ENCODE measurements at places on chromosomes 1 and 21.

GRCh38 chr1:25800703-25801377 lies 847 bp downstream of the SELENON start:
- DNase-seq = no peak

GRCh38 chr1:4179914-4180735 lies 280.1 kb upstream of the C1orf174 start:
- no peak for DNase-seq

- no peak for DNase-seq
These were observed 27.8 kb upstream of the RNF187 start for GRCh38 chr1:228459091-228459993.

DNA sequence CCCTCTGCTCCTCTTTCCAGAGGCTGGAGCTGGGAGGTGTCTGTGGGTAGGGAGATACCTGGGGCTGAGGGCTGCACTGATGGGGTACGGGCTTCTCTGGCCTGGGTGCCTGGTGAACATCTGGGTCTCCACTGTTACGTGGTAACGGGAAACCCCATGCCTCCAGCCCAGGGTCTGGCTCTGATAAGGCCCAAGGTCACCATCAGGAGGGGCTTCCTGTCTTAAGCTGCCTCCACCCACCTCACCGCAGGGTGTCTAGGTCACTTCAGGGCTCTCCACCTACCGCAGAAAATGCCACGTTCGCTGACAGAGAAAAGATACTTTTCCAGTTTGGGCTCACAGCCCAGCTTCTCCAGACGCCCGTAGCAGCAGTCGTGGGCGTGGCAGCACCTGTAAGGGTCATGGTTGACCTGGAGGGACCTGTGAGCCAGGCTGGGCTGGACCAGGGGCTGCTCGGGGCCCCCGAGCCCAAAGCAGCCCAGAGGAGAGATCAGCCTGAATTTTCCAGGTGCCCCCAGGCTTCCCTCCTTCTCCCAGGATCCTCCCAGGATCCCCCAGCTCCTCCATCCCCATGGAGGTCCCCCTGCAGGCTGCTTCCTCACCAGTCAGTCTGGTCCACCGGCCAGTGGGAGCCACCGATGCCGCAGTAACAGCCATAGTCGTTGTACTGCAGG lies 1.3 kb downstream of the PLA2G2E start:
- DNase-seq = no peak

GRCh38 chr21:46608672-46609111 lies 3.8 kb upstream of the S100B start:
- no peak for DNase-seq

- no peak for DNase-seq
These were observed 310.0 kb downstream of the HMCN1 start for GRCh38 chr1:186044079-186044685.

DNA sequence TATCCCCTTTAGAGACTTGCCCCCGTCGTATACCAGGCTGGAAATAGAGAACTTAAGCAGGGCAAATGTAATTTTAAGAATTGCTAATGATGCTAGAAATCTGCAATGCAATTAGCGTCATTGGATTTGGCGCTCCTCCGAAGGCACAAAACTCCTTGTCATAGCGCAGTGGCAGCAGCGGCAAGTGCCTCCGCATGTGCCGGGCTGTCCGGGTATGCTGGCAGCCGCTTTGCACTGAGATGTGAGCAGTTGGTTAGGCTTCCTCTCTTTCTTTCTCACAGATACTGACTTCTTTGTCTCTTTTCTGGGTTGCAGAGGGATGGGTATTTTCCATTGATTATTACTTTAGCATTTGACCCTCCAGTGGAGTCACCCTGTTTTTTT lies 193.4 kb upstream of the LMO4 start:
- no peak for DNase-seq

DNA sequence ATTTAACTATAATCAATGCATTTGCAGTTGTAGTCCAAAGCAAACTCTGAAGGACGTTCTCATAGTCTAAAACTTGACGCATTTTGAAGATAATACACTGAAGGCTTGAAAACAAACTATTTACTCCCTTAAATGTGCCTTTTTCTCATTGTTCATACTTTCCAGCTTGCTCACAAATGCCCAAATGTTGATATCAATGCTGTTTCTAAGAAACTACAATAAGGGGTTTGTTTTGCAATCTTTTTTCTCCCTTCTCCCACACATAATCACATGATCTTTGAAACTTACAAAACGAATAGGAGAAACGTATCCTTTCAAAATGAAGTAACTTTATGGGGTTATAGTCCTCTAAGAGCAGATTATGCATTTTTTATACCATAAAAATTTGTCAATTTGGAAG lies 508.7 kb downstream of the DPYD start:
- DNase-seq = no peak

- no peak for DNase-seq
These were observed 123.2 kb upstream of the TNFSF4 start for GRCh38 chr1:173330149-173330951.

GRCh38 chr1:82299056-82299455 lies 498.3 kb downstream of the ADGRL2 start:
- DNase-seq = no peak

- no peak for DNase-seq
These were observed 7.3 kb downstream of the SCYL3 start for GRCh38 chr1:169886422-169886821.

GRCh38 chr1:159990005-159990404 lies 36.0 kb upstream of the SLAMF9 start:
- DNase-seq = no peak

DNA sequence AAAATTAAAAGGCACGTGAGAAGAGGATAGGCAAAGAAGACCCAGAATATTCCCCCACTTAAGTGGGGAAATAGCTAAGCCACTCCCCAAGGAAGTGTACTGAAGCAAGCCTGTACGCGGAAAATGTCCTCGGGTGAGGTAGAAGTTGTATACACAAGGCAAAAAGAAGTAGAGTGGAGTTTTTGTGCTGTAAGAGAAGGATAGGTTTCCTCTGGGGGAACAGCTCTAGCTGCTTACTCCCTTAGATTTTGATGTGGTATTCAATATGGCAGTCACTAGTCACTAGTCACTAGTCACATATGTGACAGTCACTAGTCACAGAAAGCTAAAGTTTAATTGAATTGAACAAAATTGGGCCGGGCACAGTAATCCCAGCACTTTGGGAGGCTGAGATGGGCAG lies 7.6 kb downstream of the TXNIP start:
- DNase-seq = no peak

GRCh38 chr1:82511441-82511840 lies 710.7 kb downstream of the ADGRL2 start:
- DNase-seq = no peak

DNA sequence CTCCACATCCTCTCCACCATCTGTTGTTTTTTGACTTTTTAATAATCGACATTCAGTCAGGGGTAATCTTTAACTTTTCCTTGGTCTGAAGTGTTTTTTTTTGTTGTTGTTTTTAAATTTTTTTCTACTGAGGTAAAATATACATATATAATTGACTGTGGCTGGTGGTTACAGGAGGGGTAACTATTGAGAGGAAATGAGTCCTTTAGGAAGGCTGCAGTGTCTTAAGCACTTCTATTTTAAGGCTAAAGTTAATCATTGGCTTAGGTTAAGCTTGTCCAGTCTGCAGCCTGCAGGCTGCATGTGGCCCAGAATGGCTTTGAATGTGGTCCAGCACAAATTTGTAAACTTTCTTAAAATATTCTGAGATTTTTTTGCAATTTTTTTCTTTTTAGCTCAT lies 172.5 kb downstream of the CTH start:
- DNase-seq = no peak

- no peak for DNase-seq
These were observed 7.5 kb downstream of the PKN2 start for GRCh38 chr1:88691540-88691939.

- no peak for DNase-seq
These were observed 22.8 kb downstream of the ALG14 start for GRCh38 chr1:95049935-95050334.

DNA sequence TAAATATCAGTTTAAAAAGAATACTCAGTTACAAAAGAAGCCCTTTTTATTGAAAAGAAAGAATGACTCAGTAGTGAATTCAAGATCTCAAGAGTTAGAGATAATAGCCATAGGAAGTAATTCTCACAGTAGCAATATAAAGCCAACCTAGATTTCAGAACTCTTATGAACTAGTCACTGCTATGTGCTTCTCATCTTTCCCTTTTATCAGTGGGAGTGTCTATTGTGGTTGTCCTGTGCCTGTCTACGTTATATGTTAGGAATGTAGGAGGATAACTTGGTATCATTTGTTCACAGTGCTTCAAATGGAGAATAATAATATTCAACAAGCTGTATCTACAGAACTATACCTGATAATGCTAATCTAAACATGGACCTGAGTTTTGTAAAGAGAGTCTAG lies 73.1 kb upstream of the RGS21 start:
- DNase-seq = no peak

DNA sequence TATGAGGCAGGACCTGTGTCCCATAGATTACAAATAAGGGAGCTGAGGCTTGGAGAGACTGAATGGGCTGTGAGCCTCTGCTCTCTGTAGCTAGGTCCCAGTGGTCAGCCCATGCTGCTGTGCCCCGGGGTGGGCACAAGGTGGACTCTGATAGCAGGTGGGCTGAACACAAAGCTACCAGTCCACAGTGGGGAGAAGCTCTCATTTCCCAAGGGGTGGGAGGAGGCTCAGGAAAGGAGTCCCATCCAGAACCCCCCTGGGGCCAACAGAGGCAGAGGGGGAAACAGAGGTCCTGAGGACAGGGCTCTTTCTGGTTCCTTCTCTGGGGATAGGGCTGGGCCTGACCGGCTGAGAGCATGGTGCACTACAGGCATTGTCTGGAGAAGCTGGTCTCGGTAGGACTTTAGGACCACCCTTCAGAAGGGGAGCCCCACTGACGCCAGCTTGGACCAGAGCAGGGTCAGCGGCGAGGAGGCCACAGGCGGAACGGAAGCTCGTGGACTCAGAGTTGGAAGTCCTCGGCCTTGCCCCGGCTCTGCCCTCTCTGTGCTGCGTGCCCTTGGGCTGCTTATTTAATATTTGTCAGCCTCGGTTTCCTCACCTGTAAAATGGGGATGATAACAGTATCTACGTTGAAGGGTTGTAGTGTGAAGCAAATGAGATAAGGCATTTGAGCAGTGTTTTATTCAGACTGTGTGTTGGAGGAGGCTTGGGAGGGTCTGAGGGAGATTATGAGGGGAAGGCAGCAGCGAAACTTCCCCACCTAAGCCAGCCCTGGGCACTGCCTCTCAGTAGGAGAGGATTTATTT lies 26.6 kb downstream of the SDE2 start:
- DNase-seq = no peak

GRCh38 chr1:151802372-151802771 lies 2.8 kb downstream of the LINGO4 start:
- DNase-seq = no peak

GRCh38 chr1:167270349-167271092 lies 49.8 kb downstream of the POU2F1 start:
- DNase-seq = no peak

- no peak for DNase-seq
These were observed 8.1 kb upstream of the GREM2 start for GRCh38 chr1:240619906-240620621.

DNA sequence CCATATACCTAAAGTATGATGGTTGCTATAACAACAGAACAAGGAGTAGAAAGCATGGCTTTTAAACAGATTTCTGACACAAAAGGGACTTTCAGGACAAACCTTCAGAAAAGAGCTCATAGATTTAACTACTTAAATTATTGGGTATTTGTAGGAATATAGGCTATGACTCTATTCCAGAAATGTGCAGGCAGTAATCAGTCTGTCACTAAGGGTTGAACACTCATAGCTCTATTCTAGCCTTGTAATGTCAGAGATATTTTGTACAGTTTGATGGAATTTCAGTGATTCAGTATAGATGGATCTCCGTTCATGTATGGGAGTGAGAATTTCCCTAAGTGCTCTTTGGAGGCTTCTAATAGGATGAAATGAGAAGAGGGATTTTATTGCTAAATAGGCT lies 82.8 kb downstream of the EXTL2 start:
- no peak for DNase-seq

DNA sequence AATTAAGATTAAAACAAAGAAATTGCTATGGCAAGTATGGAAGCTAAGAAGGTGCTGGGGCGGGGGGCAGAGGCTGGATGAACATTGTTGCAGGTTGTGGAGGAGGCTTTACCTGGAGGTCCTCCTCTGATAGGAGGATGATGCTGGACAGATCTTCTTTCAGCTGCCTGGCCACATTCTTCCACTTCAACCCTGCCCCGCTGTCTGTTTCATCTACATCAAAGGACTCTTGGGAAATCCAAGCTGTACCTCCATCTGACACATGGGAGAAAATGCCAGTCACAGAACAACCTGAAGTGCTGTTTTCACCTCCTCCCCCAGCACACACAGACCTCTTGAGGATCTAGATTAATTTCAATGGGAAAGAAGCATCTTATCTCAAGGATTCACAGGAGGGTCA lies 5.3 kb downstream of the DFFA start:
- DNase-seq = no peak

- DNase-seq = no peak
These were observed 16.0 kb upstream of the PIGV start for GRCh38 chr1:26771643-26772321.

DNA sequence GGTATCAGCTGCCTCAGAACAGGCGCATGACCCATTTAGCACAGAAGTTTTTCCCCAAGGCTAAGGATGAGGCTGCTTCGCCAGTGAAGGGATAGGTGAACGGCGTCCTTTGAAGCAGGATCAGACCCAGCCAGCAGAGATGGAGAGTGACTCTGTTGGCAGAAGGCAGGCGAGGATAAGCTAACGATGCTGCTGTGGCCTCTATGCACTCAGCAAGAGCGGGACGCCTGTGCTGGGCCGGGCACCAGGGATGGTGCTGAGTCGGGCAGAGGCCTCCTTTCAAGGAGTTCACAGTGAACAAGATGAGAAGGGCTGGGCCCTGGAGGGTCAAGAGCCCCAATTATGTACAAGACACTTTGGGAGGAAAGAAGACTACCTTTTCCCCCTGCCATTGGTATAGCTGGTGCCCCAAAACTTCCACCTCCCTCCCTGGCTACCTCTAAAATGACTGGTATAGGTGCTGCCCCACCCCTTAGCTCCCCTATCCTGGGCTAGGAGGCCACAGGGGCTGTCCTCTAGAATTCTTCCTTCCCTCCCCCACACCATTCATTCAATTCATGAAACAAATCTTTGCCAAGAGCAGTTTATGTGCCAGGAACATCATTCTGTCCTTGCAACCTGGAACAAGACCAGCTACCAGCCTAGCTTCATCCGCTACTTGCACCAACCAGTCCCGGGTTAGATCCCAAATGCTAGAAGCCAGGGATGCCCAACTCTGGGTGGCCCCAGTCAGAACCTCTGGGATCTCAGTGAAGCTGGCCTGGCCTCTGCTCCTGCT lies 7.5 kb downstream of the XKR8 start:
- DNase-seq = no peak

GRCh38 chr1:118963456-118964430 lies 24.4 kb downstream of the TBX15 start:
- DNase-seq = no peak

DNA sequence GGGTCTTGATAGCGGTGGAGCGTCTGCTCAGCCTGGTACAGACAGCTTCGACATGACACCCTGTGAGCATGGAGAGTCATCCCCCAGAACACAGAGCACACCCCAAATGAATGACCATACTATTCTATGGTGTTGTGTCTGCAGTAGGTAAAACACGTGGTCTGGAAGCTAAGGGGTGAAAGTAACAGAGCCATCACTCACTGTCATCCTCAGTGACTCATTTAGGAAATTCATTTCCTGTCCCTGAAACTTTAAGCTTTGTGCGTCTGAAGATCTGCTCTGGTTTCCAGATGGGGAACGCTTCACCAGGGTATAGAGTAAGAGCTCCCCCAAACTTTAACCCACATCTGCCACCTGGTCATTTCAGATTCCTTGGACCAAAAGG lies 94.8 kb upstream of the DISP3 start:
- no peak for DNase-seq
